ENCODE measurements at places on chromosomes 5 and 9.

DNA sequence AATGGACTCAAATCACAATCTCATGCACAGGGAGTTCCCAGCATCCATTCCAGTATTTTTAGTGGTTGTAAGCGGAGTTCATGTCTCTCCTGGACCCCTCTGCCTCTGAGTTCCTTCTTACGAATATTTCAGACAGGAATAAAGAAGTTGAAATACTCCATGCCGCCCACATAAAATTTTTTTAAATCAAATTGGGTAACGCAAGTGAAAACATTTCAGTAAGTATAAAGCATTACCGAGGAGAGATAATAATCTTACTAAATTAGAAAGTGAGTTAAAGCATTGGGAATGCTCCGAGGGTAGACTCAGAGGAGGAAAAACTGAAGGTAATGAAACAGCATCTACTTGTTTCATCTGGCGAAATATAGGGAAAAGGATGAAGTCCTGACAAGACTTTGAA lies 317.6 kb downstream of the ARRDC3 start:
- DNase-seq, result no peak

GRCh38 chr9:124218438-124218982 lies 39.2 kb upstream of the NEK6 start:
- no peak for DNase-seq

- DNase-seq, result no peak
Observed at GRCh38 chr9:26535151-26535550, 357.5 kb downstream of the CAAP1 start.

GRCh38 chr9:70392850-70393249 lies 21.6 kb downstream of the KLF9 start:
- DNase-seq, result no peak

DNA sequence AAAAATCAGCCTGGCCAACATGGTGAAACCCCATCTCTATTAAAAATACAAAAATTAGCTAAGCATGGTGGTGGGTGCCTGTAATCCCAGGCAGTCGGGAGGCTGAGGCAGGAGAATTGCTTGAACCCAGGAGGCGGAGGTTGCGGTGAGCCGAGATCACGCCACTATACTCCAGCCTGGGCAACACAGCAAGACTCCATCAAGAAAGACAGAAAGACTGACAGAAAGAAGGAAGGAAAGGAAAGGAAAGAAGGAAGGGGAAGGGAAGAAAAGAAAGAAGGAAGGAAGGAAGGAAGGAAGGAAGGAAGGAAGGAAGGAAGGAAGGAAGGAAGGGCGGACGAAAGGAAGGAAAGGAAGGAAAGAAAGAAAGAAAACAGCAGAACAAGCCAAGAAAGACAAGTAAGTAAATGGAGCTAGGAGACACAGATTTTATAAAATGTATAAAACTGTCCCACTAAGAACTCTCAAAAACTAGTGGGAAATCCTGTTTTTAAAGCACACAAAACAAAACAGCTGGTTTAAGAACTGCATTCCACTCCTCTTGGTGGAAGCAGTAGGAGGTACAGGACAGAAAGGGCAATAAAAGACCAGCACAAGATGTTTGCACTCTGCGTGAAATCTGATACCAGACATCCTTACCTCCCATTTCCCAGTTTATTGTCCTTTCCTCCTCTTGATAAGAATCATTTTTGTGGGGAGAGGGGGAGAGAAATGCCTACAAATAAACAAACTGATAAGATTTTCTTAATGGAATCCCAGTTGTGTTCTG lies 46.7 kb downstream of the MYO10 start:
- DNase-seq, result no peak

DNA sequence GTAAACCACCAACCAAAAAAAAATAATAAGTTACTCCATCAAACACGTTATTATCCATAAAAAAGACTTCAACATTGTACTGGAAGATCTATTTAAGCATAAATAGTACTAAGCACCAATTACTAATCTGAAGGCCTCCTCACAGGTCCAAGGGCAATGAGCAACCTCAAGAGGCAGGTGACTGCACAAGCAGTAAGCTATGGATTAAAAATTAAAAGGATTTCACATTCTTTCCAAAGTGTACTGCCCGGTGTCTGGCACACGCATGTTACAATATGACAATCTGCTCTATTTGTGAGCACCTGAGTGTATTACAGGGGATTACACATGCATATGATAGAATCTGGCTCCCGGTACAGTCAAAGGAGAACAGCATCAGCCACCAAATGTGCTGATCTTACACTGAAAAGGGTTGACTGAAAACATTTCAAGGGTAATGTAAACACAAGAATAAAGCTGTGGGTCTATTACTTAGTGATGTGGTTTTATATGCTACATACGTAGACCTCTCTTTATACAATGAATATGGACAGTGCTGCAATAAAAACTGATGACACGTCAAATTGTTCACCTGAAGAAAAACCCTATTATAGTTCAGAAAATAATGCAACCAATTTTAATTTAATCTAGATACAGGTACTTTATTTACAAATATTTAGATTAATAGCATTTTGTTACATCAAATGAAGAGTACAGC lies 22.8 kb downstream of the RAB14 start:
- no peak for DNase-seq

DNA sequence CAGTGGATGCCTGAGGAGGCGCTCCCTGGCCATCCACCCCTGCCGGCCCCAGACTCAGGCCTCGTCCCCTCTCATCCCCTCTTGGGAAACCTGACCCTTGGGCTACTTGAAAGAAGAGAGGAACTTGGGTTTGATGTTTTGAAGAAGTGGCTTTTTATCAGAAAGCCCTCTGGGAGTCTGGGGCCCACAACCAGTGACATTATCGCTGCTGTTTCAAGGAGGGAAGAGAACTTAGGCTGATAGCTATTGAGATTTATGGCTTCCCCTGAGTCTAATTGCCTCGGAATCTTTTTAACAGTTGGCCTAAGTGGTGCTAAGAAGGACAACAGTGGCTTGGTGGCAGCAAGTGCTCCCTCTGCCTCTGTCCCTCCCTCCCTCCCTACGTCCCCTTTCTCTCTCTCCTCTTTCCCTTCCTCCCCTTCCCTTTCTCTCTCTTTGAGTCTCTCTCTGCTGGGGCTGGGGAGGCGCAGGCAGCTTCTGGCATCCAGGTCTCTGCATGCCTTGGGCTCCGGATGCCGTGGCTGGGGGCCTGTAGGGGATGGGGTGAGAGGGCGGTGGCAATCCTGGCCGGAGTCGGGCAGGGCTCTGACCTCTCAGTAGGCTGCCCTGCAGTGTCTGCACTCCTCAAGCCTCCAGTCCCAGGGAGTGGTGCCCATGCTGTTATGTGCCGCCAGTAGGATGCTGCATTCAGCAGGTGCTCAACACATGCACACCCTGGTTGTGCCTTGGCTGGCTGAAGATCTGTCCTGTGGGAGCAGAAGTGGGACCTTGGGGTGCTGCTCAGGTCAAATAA lies 49.6 kb upstream of the RXRA start:
- no peak for DNase-seq
